ENCODE measurements at places on chromosomes 11 and 22.

DNA sequence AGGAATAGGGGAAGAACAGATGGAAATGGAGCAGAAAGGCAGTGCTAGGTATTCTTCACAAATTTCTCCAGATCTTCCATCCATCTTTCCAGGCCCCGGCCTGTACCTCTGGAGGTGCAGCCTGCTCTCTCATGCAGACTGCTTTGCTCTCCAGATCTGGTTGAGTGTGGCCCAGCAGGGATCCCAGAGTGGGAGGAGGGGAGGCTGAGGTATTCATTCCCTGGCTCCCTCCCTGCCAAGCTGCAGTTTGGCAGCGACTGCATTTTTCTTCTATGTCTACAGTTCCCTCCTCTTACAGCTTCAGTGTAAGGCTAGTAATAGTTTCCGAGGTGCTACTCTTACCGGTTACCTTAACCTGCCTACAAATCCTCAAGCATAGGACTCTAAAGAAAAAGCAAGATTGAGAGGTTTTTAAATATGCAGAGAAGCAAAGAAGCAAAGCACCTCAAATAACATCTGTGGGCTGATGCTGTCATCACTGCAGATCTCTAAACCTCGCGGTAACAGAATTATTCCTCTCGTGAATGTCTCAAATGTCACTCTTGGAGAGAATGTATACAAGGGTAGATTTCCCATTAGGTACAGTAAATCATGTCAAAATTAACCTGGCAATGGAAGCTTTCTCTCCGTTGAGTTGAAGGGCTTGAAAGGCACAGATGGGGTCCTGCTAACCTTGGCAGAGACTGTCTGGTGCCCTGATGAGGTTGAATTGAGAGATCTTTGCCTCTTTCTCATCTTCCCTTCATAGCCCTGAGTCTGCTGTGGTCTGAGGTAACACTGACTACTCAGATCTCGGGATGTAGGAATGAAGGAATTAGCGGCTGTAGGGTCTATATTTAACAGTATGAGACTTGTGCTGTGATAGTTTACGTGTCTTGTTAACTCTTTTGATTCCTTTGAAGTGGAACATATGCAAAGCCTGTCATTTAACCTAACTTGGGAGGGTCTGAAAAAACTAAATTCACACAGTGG is 297.9 kb upstream of the C11orf87 start:
- DNase-seq, result no peak

DNA sequence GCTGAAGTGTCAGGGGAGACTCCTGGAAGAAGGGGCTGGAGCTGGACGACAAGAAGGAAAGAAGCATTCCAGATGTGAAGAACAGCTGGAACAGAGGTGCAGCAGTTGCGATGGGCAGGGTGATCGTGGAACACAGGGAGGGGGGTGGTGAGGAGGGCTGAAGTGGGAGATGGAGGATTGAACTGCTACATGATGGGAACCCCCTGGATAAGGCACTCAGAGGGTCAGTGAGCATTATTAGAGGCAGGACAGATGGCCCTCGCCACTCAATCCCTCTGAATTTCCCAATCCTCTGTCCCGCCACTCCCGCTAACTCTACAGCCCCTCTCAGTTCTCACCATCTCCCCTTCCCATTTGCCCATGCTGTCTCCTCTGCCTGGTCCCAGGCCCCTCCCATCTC is 14.0 kb downstream of the SERPINH1 start:
- no peak for DNase-seq

GRCh38 chr11:17743808-17744119 is 9.2 kb downstream of the KCNC1 start:
- DNase-seq, result no peak

- no peak for DNase-seq
Measured at GRCh38 chr11:76656050-76656531, 14.5 kb downstream of the LRRC32 start.

- DNase-seq, result no peak
Measured at GRCh38 chr22:23524226-23524625, 55.9 kb downstream of the IGLL1 start.

DNA sequence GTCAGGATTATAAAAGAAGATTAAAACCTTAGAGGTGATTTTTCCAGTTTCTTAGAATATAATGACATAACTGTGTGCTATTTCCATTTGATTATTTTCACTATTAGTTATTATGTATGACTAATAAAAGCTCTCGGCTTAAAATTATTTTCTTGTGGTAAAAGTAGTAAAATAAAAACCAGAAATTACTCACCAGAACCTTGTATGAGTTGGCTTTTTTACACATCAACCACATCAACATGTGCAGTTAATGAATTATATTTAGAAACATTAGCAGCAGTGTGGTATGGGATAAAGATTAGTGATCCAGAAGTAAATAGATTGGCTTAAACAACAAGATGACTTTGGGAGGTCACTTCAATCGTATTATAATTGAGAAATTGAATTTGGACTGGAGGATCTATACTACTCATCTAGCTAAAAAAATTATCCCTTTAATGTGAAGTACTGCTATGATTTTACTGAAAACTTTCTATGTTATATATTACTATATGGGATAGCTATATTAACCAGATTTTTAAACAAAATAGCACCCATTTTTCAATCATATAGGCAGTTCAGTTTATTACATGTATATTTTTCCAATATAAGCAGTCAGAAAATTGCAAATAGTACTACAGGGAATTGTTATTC is 2.8 kb upstream of the BCO2 start:
- no peak for DNase-seq

GRCh38 chr11:28833670-28834069 is 725.5 kb downstream of the METTL15 start:
- no peak for DNase-seq

- no peak for DNase-seq
Measured at GRCh38 chr11:45917286-45917622, 423 bp downstream of the PEX16 start.

GRCh38 chr11:5040876-5041275 is 5.5 kb upstream of the OR52J3 start:
- no peak for DNase-seq

DNA sequence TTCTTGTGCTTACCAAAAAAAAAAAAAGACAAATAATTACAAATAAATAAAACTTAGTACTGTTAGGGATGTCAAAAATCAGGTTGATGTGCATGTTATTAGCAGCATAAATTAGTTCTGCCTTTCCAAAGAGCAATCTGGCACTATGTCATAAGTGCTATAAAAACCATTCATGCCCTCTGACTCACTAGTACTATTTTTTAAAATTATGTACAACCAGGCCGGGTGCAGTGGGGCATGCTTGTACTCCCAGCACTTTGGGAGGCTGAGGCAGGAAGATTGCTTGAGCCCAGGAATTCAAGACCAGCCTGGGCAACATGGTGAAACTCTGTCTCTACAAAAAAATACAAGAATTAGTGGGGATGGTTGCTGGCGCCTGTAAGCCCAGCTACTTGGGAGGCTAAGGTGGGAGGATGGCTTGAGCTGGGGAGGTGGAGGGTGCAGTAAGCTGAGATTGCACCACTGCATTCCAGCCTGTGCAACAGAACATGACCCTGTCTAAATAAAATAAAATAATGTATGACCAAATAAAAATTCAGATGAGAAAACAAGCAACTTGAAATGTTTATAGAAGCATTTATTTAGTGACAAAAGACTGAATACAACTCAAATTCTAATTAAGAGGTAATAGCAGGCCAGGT is 25.3 kb downstream of the UEVLD start:
- DNase-seq, result no peak

DNA sequence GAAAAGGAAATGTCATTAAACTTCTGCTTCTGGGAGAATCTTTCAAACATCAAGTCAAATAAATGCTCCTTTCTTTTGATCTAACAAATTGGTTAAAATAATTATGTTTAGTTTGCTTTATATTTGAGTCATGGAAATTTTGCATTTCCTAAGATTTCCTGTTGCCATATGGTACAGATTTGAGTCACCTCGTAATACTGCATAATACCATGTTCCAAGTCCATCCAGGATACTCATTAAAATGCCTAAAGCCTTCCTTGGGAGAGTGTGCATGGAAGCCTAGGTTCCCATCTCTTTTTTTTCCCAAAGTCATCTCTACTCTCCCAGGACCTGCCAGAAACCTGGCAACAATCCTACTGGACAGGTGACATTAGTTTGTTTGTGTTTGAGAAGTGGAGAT is 4.2 kb downstream of the OR9I1 start:
- no peak for DNase-seq

GRCh38 chr11:101705972-101706371 is 122.2 kb upstream of the TRPC6 start:
- DNase-seq, result no peak

All from activated T-cell treated with anti-CD3 and anti-CD28 coated beads for 24 hours (primary cell).